A549 (cell line): ENCODE measurements at places on chromosomes 4 and X.

DNA sequence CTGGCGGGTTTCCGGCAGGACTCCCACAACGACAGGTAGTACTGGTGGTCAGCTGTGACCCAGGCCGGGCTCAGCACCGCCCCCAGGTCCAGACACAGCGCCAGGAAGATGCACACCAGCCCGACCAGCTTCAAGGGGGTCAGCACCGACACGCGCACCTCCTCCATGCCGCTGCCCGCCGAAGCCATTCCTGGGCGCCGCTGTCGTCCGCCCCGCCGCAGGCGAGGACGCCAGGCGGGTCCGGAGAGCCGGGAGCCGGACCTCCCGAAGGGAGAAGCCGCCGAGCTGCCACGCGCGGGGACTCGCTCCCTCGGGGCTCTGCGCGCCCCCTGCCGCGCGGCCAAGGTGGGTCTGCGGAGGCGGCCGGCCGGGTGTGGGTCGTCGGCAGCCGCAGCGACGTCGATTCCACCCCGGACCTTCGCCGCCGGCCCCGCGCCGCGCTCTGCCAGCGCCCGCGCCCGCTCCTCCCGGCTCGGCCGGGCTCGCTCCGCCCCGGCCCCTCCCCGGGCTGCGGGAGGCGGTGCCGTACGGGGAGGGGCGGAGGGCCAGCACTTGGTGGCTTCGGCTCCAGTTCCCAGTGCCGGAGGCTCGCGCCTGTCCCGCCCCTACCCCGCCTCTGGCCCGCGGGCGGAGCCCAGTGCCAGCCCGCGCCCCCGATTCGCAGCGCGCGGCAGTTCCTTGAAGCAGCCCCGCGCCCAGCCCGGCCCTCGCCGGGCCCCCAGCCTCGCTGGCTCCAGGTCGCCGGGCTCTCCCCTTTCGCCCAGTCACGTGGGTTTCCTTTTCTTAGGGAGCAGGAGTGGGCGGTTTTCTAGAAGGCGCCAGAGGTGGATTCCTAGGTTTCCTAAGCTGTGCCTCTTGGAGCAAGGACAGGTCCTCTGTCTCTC is at the start of gene TMEM47:
Gene TMEM47, minus strand, starts transcription at position 444 of the 884 bp plus-strand sequence. Its CDS starts 256 bp downstream, at position 188.
- peak; percentile 40 for DNase-seq

- DNase-seq, result no peak
These were observed 887.1 kb upstream of the FRG1 start for GRCh38 chr4:189053621-189054020.

- DNase-seq, result no peak
These were observed 243.9 kb downstream of the UNC5C start for GRCh38 chr4:95304898-95305297.

GRCh38 chr4:8649631-8650361 is 57.2 kb downstream of the CPZ start:
- no peak for DNase-seq

DNA sequence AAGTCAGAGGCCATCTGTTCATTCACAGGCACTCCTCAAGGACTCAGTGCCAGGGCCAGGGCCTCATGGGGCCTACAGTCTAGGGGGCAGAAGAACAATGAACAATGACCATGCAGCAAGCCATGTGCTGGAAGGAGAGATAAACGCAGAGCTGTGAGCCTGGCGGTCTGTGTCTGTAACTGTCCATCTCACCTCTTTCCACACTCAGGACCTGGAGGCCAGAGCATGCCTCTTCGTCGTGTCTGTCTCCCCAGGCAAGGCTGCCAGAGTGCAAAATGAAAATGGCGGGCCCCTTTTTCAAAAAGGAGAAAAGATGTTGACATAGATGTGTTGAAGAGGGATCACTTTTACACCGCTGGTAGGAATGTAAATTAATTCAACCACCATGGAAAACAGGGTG is 78.5 kb downstream of the MSX1 start:
- no peak for DNase-seq

DNA sequence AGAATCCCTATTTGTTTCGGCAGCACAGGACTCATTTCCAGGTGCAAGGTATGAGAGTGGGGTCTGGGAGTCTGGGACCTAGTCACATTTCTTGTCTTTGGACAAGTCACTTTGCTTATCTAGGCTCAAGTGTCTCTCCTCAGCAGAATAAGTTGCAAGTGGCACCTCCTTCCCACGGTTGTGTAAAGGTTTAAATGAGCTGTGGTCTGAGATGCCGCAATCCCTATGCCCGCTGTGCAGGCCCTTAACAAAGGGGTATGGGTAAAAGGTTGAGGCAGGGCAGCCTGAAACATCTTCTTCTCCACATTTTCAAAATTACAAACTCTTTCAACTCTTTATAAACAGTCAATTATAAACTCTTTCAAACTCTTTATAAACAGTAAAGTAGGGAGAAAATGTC is 93.7 kb downstream of the RTL5 start:
- DNase-seq, result no peak

- DNase-seq, result no peak
These were observed 159.9 kb downstream of the TRIML1 start for GRCh38 chr4:188299161-188299560.

GRCh38 chrX:154321594-154321993 is 26.0 kb downstream of the TKTL1 start:
- peak; percentile 14 for DNase-seq

- DNase-seq, result no peak
These were observed 138.0 kb upstream of the SMIM31 start for GRCh38 chr4:164615964-164616363.

- no peak for DNase-seq
These were observed 33.1 kb upstream of the ANK2 start for GRCh38 chr4:113016377-113016776.
